ENCODE measurements at places on chromosomes 4 and X. TPM values are rescaled to one million over a fixed set of nuclear protein-coding genes. Genes with fewer than 3 reads are reported as not detected.

PGAM4 gene
- total RNA-seq: not detected

FGFBP2 gene
- not detected for total RNA-seq

ARSJ gene
- 143 TPM for total RNA-seq

DOK7 gene
- total RNA-seq: not detected

KLHL4 gene
- total RNA-seq: 1.7 TPM

FOXR2 gene
- not detected for total RNA-seq

KCNIP4 gene
- not detected for total RNA-seq

SLC7A11 gene
- 24.7 TPM for total RNA-seq

CT55 gene
- not detected for total RNA-seq

ACE2 gene
- total RNA-seq: not detected

PAGE1 gene
- not detected for total RNA-seq
